BJ (cell line): ENCODE measurements at places on chromosomes 2 and 18.

DNA sequence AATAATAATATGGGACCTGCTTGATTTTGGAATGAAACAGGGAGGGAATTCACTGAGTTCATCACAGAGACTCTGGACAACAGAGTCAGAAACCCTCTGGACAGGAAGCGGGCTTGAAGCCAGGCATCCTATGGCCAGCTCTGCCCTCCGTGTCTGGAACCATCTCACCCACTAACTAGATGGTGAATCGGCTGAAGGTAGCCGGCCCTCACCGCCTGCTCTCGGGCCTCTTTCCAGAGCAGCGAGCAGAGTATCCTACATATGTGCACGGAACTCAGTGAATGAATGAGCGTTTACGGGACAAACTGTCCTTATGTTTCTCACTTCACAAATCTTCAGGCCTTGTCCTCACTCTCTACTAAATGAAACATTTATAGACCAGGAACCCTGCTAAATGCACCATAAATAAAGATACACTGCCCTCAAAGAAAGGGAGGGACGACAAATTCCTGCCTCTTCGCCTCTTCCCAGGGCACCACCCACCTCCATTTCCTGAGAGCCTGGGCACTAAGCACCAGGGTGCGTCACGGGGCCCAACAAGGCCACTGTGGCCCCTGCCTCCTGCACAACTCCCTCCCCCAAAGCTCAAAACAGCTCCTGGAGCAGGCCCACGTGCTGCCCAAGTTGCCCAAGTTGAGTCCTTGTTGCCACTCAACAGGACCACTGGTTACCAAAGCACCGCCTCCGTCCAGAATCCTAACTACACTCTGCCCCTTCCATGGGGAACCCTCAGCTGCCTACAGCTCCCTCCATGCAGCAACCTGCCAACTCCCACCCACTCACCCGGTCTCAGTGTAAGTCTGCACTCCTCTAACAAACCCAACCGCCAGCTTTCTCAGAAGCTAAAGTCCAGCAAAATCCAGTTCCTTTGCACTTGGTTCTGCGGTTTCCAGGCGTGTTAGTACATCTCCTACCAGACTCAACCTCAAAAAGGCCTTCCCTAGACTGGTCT, 1.7 kb downstream of the TBC1D8 start:
- no peak for DNase-seq

GRCh38 chr2:23655934-23656596, 270.9 kb downstream of the ATAD2B start:
- no peak for DNase-seq

DNA sequence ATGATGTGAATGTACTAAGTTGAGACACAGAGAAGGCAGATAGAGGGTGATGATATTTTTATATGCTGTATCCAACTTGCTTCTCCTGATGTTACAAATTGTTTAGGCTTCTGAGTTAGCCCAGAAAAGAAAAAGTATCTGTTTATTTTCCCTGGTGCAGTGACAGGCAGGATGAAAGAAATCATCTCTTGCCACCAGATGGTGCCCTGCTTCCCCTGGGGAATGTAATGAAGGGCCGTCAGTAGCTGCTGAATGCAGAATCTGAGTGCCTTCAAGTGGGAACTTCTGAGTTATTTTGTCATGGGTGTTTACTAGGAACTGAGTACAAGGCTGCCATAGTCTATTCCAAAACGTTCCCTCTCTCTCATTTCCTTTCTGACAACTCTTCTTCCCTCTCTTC, 525.6 kb downstream of the MBD2 start:
- DNase-seq: no peak

DNA sequence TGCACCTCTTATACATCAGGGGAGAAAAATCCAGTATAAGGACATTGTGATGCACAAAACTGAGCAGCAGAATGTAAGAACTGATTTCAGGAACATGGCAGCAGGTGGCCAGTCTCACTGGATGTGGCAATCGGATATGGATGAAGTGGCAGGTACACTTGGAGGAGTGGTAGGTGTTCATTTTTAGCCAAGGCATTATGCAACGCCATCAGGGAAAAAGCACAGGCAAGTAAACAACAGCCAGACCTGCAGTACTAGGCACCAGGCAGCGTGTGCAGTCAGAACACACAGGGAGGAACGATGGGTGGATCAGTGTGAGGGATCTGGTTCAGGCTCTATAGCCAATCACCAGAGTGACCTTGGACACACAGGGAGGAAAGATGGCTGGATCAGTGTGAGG, 77.4 kb upstream of the GCFC2 start:
- no peak for DNase-seq

DNA sequence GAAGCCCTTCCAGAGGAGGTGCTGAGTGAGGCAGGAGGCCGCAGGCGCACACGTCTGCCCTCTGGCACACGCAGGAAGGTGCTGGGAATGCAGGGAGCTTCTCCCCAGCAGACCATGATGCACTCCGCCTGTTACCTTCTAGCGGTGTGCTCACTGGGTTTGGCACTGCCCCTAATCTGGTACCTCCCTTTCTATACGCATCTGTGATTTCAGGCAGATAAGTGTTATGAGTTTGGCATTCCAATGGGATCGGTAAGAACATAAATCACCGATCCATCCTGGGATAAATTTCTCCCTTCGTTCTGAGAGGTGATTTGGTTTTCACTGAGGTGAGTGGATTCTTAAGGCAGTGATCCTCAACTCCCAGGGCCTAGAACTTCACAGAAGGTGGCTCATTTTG, 34.6 kb downstream of the ODC1 start:
- no peak for DNase-seq

DNA sequence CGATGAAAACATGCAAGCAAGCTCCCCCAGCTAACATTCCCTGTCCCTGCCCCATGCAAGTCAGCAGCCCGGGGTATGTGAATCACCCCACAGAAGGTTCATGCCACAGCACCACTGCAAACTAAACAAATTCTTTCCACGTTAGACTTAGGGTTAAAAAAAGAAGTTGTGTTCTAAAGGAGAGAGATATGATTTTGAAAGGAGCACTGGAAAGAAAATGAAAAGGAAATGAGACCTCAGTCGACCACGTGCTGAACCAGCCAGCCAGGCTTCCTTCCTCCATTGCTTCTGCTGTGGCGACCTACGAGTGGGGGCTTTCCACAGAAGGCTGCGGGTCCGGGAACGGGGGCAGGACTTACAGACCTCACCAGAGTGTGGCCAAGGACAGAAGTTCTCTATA, 52.0 kb downstream of the ARL4C start:
- DNase-seq: peak; percentile 85

DNA sequence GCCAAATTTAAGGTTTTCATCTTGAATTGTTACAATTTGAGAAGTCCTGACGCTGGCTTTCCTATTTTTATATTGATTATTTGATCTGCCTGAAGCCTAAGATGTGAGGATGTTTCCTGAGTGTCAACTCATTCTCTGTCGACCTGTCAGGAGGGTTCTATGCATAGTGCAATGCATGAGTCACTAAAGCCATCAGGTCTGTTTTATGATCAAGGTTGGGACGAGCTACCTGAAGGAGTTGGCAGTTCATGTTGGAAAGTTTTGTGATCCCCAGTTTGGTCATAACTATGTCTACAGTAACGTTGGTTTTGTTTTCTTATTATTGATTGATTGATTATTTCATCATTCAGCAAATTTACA, 71.2 kb downstream of the NABP1 start:
- no peak for DNase-seq

DNA sequence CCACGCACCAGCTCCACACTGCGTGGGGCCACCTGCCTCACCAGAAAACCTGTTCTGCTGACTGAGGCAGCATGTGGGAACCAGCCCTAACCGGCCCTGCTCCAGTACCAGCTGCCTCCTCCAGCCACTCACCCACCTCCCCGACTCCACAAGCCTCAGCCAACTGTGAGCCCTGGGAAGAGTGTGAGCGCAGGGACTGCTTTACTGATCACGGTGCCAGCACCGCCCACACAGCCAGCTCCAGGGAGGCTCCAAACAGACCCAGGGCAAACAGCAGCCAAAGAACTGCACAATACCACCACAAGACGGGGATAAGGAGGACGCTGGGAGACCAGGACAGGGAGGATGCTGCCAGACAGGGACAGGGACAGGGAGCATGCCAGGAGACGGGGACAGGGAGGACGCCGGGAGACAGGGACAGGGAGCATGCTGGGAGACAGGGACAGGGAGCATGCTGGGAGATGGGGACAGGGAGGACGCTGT, 28.4 kb downstream of the EIPR1 start:
- no peak for DNase-seq

- DNase-seq: no peak
Measured at GRCh38 chr18:41373612-41374011, 581.4 kb upstream of the PIK3C3 start.

DNA sequence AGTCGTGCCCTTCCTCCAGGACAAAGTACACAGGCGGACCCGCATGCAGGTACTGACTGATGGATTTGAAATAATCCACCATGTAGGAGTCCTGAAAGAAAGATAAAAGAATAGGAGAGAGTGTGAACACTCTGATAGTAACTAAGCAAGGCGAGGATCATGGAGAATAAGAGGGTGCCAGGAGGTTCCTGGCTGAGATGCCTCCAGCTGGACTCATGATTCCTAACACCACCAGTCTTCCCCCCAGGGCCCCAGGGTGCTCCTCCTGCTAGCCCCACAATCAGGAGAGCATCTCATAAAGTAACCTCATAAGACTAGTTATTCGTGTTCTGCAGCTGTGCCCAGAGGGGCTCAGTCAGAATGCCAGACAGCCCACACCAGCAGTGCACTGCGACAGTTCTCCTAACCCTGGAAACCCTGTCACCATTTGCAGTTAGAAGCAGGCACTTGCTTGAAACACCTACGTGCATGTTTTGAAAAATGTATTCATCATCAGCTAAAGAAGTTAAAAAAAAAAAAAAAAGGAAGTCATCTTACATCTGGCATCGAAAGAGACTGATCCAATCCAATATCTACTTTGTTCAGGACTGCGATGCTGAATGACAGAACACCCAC, 36.7 kb downstream of the RMC1 start:
- no peak for DNase-seq

DNA sequence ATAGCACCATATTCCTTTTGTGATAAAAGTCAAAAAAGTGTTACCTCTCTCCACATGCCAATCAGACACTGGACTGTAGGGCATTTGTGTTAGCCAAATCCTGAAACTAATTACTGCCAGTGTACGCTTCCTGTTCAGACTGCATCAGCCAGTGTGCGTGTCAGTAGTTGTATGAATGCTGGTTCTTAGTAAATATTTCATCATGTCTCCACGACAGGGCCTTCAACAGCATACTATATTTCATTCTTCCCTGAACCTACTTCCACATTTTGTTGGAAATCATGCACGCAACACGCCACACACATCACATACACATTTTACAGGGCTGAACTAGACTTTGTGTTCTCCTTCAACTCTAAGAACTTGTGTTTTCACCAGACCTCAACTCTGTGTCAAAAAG, 77.5 kb downstream of the EPB41L3 start:
- no peak for DNase-seq

- peak; percentile 4 for DNase-seq
Measured at GRCh38 chr2:129061069-129061768, 742.6 kb upstream of the HS6ST1 start.

GRCh38 chr2:122319539-122320132, 564.2 kb downstream of the TSN start:
- DNase-seq: no peak
